ENCODE measurements at places on chromosomes 2 and 18.

DNA sequence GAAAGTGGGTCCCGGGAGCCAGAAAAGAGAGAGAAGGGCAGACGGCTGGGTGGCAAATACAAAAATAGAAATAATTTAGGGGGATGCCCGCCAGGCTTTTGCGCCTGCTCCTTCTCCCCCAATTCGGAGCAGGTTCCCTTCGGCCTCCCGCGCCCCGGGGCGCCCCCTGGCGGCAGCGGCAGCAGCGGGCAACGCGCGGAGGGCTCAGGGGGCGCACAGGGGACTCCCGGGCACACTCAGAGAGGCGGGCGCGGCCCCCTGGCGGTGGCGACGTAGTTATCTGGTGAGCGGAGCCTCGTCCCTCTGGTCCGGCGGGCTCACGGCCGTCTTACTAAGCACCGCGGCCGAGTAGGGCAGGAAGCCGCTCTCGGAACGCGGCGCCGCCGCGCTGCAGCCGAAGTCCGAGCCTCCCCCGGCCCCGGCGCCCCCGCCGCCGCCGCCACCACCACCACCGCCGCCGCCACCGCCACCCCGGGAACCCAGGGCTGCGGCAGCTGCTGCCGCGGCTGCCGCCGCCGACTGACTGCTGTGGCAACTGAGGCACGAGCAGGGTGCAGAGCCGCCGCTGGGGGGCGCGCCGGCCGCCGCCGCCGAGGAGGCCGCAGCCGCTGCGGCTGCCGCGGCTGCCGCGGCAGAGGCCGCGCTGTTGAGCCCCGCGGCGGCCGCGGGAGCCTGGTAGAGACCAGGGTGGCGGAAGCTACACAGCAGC is 3.8 kb downstream of the EVX2 start:
- no peak for DNase-seq

DNA sequence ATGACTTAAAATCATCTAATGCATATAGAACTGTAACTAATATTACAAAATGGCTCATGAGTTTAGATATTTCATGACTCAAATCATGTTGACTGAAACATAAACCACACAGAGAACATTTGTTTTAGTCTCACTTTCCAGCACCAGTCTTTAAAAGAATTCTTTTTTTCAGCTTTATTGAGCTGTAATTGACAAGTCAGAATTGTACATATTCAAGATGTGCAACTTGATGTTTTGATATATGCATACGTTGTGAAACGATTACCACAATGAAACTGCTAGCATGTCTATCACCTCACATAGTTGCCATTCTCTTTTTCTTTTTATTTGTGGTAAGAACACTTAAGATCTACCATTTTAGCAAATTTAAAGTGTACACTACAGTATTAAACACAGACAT is 25.0 kb upstream of the TMEM178A start:
- no peak for DNase-seq

- DNase-seq, result no peak
Measured at GRCh38 chr2:66024391-66024790, 410.5 kb upstream of the MEIS1 start.

GRCh38 chr18:58805467-58806187 is 59.0 kb upstream of the ZNF532 start:
- DNase-seq, result no peak

DNA sequence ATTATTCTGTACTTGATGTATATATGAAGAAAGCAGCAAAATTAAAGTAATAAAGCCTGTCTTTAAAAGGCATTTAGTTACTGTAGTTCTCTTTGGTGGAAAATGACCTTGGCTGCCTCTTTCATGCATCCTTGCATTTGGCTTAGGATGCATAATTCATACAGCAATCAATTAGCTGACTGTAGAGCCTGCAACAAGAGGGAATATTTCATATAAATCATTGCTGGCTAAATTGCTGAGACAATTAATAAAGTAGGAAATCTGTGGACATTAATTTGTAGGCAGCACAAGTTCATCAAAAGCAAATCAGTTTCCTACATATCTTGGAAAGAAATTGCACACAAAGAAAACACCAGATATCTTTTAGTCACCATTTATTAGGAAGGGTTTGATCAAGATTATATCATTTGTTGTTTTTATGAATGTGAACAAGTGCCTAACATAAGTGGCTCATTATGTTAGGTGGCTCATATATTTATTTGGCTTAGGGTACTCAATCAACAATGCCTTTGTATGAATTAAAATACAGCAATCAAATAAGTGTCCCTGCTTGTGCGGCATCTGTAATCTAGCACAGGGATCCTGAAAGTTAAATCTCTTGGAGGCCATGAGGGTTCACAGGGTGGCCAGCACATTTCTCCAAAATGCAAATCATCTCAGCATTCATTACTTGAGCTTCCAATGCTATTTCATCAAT is 220.4 kb upstream of the SPOPL start:
- no peak for DNase-seq

GRCh38 chr2:86174445-86174844 is 20.8 kb downstream of the IMMT start:
- no peak for DNase-seq

DNA sequence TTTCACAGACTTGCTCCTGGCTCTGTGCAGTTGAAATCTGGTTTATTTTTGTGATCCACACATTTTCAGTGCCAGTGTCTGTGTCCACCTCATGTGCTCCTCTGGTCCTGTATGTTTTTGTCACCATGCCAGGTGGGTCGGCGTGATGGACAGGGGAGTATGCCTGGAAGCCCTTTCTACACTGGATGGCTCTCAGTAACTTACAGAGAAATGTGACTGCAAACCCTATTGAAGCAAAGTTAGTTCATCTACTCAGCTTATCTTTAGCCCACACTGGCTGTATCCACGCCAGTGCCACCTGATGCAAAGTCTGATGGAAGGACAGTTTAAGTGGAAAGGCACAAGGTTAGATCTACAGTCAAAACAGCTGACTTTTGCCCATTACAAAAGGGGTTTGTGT is 4.3 kb downstream of the IMPA2 start:
- DNase-seq, result no peak

- DNase-seq, result no peak
Measured at GRCh38 chr18:41871229-41872000, 83.6 kb upstream of the PIK3C3 start.

DNA sequence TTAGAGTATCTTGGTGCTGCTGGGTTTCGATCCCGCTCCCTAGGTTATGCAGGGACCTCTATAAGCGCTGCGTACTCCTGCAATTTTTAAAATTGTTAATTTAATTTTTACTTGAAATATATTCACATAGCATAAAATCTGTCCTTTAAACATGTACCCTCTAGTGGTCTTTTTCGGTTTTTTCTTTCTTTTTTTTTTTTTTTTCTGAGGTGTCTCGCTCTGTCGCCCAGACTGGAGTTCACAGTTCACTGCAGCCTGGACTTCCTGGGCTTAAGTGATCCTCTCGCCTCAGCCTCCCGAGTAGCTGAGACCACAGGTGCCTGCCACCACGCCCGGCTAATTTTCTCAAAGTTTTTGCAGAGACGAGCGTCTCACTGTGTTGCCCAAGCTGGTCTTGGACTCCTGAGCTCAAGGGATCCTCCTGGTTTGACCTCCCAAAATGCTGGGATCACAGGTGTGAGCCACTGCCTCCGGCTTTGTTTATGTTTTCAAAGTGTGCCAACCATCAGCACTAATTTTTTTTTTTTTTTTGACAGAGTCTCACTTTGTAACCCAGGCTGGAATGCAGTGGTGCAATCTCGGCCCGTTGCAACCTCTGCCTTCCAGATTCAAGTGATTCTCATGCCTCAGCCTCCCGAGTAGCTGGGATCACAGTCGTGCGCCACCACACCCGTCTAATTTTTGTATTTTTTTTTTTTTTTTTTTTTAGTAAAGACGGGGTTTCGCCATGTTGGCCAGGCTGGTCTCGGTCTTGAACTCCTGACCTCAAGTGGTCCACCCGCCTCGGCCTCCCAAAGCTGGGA is 585 bp upstream of the MOB1A start:
- DNase-seq, result no peak

GRCh38 chr2:223548194-223548593 is 54.0 kb downstream of the SCG2 start:
- DNase-seq, result no peak

DNA sequence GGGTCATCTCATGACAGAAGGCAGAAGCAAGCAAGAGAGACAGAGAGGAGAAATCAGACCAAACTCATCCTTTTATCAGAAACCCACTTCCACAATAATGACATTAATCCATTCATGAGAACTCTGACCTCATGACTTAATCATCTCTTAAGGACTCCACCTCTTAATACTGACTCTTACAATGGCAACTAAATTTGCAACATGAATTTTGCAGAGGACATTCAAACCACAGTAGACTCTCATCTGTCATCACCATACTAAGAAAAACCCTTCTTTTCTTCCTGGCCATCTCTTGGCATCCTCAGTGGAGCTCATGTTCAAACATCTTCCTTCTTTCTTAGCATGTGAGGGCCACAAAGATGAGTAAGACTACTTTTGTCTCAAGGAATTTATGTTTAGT is 476.2 kb upstream of the RAB12 start:
- no peak for DNase-seq

GRCh38 chr2:99910902-99911301 is 231.5 kb downstream of the AFF3 start:
- DNase-seq, result no peak

DNA sequence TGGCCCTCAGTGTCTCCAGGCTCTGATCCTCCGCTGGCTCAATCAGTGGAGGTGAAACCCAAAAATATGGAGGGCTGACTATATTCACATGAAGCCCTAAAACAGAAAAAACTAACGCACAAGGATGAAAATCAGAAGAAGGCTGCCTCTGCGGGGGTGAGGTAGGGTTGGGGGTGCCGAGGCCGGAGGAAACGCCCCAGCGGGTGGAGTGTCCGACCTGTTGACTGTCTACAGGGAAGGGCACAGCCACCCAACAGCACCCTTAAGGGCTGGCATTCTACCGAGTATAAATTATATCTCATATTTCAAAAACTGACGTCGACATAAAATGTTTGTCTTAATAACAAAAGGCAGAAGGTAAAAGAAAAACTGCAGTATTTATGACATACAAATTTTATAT is 223.5 kb downstream of the HDAC4 start:
- DNase-seq, result no peak

DNA sequence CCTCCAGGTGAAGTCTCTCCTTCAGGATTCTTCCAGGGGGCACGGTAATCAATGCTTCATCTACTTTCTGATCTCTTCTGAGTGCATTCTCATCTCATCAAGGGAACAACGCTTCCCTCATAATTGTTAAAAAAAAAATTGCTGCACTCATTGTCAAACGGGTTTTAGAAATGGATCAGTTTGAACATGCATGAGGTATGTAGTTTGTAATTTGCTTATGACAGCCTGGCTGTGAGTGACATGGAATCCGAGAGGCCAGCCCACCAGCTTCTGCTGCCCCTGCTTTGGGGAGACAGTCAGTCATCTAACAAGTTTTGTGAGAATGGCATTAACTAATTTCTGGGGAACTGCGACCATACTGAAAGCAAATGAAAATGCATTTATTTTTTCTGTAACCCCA is 791.9 kb upstream of the SOX11 start:
- no peak for DNase-seq

GRCh38 chr2:231425811-231426703 is 30.5 kb downstream of the B3GNT7 start:
- DNase-seq, result no peak

DNA sequence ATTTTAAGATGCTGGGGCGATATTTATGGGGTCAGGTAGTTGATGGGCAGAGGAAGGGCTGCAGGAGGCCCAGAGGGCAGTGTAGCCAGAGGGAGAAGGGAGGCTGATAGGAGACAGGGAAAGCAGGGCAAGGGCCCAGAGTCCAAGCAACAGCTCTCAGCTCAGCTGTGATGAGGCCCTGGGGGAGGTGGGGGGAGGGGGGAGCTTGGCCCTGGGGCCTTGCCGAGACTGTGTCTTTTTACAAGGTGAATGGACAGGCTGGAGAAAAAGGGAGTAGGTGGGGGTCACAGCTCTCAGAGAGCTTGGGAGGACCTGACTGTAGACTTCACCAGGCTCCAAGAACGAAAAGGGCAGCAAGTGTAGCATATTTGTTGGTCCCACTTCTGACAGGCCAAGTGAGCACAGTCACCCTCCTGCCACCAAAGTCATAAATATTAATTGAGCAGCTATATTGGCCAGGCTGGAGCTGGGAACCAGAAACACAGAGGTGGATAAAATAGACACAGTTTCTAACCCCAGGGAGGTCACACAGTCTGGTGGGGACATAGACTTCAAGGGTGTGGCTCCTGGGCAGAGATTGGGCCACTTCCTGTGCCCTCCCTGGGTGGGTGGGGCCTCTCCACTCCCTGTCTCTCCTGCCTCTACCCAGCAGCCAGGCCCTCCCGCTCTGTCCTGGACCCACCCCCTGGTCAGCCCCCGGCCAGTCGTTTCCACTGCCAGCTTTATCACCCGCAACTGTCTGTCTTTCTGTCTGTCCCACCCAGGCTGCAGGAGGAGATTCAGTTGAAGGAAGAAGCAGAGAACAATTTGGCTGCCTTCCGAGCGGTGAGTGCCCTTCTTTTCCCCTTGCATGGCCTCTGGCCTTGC is 1.4 kb downstream of the DES start:
- DNase-seq, result no peak

- no peak for DNase-seq
Measured at GRCh38 chr18:13597068-13597467, 129.3 kb downstream of the FAM210A start.

DNA sequence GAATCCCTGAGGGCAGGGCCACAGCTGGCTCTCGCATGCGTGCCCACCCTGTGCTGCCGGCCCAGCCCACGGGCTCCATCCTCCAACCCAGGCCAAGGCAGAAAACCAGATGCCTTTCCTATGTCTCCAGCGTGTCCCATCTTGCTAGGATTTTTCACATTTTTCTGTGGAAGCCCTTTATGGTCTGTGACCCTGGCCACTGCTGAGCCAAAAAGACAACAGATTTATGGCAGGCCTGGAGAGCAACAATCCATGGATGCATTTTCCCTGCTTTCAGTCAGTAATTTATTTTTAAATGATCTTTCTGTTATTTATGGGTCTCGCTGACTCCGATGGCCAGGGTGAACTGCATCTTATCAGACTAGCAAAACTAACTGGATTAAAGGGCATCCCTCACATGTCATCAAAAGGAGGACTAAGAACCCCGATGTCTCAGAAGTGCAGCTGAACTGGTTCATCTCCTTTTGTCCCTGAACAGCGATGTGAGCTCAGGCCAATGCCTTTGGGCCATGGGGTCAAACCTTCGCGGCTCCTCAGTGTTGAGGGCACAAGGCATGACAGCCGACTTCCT is 346.0 kb downstream of the CYRIA start:
- no peak for DNase-seq

- no peak for DNase-seq
Measured at GRCh38 chr2:235850289-235850688, 317.9 kb downstream of the GBX2 start.

- no peak for DNase-seq
Measured at GRCh38 chr18:64519201-64519600, 370.3 kb upstream of the LINC00305 start.

- DNase-seq, result no peak
Measured at GRCh38 chr18:39602131-39602530, 2036.5 kb upstream of the CELF4 start.
